ENCODE measurements at places on chromosomes 2 and 18.

DNA sequence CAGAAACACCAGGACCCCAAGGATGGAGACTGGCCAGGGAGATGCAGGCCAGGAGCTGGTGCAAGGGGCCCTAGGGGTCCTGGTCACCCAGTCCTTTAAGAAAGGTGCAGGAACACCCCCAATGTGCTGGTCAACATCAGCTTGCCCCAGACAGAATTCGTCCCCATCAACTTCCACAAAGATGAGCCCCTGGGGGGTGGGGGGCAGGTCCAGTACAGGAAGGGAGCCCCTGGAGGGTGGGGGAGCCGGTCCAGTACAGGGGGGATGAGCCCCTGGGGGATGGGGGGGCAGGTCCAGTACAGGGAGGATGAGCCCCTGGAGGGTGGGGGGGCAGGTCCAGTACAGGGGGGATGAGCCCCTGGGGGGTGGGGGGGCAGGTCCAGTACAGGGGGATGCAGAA is 160.7 kb upstream of the SALL3 start:
- DNase-seq = no peak

DNA sequence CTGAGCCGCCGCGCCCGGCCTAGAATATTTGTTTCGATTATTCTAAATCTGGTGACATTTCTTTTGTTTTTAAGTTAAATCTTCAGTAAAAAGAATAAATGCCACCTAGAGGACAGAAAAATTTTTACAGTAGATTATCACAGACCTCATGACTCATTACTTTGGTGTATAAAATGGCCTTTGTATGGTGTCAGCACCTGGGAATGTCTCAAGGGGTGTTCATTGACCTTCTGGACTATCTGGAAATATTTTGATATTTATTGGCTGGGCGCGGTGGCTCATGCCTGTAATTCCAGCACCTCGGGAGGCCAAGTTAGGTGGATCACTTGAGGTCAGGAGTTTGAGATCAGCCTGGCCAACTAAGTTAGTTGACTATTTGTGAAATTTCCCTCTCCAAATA is 30.3 kb upstream of the SLC30A6 start:
- DNase-seq = peak; percentile 10

DNA sequence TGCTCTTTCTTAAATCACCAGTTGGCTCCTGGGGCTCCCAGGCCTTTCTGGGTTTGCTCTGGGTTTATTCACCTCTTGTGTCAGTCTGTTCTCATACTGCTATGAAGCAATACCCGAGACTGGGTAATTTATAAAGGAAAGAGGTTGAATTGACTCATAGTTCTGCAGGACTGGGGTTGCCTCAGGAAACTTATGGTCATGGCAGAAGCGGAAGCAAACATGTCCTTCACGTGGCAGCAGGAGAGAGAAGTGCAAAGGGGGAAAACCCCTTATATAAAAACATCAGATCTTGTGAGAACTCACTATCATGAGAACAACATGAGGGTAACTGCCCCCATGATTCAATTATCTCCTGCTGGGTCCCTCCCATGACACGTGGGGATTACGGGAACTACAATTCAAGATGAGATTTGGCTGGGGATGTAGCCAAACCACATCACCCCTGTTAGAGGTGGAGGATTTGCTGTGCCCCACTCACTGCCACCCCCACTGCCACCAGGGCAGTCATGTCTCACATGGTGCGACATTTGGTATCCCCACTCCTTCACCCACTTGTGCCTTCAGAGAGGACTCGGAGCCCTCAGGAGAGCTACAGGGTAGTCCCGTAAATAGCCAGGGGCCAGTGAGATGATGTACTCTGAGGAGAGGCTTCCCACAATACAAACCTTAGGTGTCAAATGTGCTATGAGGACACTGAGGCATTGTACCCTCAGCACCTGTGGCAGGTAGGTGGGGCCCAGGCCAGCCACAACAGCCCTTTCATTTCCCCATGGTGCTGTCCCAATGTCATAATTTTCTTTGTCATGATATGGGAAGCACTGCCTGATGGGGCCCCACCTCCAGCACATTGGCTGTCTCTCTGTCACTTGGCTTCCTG is 35.7 kb downstream of the CDC42EP3 start:
- no peak for DNase-seq

- DNase-seq = no peak
Observed at GRCh38 chr2:219095406-219095935, 34.8 kb upstream of the IHH start.

DNA sequence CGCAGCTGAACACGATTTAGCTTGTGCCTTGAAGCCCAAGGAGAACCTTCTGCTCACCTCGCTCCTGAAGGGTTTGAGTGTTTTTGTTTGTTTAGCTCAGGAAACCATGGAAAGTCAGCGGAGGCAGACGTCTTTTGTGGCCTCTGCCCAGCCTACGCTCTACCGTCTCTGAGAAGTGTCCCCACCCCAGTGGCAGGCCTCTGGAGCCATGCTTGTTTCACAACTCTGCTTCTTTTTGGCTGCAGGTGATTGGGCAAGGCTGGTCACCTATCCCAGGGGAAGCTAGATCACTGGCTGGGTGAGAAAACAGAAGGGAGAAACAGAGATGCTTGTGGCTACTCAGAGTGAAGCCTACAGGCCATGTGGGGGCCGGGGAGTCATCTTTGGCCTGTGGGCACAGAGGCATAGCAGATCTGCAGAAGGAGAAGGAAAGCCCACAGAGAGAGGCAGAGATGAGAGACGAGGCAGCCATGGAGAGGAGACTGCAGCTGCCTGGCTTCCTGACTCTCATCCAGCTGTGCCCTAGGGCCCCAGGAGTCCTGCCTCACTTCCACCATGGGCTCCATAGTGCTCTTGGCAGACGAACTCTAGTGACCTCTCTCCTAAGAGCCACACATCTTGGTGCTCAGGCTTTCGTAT is 50.1 kb downstream of the CIB4 start:
- DNase-seq = no peak

DNA sequence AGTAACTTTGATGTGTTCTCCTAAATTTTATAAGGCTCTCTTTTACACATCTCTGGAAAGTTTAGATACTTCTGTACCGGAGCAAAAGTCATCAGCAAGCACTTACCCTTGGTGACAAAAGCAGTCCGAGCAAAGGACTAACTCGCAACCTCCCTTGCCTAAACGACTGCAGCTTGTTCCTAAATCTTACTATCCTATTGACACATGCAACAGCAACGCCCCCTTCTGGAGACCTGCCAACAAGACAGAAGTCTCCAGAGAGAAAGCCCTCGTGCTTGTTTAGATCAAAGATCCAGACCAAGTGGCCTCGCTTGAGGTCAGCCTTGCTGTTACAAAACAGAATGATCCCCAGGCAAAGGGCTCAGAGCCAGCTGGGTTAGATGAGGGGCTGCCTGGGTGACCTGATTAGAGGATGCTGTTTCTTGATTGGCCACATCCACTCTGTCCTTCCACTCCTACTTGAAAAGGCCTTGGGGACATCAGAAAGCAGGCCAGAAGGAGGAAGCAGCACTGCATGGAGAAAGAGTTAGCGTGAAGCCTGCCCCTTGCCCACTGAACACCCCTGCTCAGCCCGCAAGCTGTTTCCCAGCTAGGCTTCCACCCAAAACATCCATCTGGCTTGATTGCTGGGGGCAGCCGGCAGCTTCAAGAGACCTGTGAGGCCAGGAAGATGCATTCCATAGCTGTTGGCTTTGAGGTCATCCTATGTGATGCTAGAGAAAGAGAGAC is 94.3 kb downstream of the HNRNPLL start:
- DNase-seq = peak; percentile 70

- DNase-seq = no peak
Observed at GRCh38 chr2:30631051-30631671, 176.1 kb downstream of the CAPN13 start.

DNA sequence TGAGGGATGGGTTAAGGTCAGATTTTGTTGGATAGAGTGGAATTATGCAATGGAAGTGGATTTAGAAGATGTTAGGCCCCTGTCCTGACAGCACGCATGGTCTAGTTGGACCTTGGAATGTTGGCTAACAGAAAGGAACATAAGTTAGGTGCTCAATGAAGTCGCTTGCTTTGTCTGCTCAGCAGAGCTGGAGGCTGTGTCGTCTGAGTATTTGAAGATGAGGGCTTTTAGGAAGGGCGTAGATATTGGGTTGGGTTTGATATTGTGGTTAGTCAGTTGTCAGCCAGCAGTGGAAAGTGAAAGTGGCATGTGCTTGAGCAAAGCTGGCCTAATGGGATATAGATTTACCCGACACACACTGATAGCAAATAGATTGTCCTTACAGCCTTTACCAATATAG is 239.3 kb downstream of the PRKCE start:
- no peak for DNase-seq

- DNase-seq = no peak
Observed at GRCh38 chr2:105815401-105815800, 70.7 kb downstream of the NCK2 start.

DNA sequence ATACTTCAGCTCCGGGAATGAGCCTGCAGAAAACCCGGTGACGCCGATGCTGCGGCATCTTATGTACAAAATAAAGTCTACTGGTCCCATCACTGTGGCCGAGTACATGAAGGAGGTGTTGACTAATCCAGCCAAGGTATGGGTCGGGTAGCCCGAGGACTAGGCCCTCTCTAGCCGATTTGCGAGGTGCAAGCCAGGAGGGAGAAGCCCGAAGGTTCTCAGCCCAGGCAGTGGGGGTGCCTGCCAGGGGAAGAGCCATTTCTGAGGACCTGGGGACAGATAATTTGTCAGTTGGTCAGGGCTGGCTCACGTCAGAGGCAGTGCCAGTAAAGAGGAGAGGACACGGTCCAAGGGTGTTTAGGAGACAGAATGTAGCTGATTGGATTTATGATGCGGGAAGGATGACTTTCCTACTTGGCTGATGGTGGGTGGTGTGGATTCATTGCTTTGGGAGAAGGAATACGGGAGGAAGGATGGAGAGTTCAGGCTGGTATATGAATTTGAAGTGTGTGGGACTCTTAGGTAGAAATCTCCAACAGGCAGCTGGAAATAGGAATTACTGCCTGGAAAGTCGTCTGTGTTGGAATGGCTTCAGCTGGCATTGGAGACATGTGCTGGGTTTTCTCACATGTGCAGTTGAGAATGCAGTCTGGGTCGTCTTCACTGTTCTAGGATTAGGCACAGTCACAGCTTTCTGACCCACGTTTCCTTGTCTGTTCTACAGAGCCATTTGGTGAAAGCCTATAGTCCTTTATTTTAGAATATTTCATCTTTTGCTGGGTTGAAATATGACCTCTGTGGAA is 874 bp downstream of the NDUFAF7 start:
- DNase-seq = no peak

DNA sequence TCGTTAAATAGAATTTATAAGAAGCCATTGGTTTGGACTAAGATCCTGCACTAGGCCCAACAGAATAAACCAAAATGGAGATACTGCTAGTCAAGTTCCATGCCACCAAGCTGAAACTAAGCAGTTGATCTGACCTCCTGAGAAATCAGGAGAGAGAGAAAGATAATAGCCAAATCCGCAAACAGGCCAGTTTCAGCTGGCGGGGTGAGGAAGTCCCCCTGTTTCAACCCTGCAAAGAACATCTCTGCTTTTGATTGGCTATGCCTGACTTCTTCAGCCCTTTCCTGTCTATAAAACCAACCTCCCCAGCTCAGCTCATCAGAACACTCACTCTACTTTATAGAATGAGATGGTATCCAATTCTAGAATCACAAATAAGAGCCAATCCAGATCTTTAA is 543.3 kb upstream of the ID2 start:
- no peak for DNase-seq

DNA sequence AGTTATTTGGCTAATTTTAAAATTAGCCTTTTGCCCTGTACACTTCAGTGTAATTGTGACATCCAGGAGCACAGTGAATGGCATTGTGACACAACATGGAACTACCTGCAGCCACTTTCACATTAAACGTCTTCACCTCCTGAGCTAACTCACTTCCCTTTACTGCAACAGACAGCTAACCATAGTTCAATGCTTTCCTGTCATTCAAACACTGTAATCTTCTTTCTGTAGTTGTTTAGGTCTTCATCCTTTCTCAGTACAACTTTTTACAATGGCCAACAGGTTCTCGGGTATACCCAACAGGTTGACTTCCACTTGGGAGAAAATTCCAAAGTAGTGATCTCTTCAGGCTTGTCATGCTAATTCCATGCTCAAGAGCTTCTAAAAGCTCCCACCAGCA is 8.6 kb upstream of the AGPS start:
- no peak for DNase-seq

DNA sequence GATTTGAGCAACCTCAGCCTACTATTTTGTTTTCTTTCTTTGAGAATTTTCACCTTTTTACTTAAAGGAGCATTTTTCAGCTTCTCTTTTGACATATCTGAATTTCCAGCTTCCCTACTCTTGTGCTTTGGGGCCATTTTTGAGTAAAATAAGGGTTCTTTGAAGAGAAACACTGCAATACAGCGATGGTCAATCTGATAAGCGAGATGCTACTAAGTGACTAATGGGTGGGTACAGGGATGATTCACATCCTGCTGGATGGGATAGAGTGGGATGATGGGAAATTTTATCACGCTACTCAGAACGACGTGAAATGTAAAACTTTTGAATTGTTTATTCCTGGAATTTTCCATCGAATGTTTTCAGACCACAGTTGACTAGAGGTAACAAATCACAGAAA is 211.5 kb downstream of the TMEM247 start:
- DNase-seq = no peak

DNA sequence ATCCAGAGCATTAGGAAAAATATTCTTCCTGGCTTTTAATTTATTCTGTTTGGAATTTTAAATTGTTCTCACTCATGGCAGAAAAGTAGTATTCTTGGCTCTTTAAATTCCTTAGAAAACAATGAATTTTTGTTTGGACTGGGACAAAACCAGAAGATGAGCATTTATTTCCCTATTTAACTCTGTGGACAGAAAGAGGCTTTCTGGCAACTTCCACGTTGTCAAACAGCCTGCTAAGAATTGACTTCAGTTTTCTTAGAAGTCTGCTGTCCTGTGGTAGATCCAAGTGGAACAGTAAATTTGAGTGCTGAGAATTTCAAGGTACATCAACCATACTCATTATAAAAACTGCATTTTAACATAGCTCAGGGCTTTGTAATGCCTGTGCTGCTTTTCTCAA is 83.8 kb downstream of the MGAT5 start:
- no peak for DNase-seq

DNA sequence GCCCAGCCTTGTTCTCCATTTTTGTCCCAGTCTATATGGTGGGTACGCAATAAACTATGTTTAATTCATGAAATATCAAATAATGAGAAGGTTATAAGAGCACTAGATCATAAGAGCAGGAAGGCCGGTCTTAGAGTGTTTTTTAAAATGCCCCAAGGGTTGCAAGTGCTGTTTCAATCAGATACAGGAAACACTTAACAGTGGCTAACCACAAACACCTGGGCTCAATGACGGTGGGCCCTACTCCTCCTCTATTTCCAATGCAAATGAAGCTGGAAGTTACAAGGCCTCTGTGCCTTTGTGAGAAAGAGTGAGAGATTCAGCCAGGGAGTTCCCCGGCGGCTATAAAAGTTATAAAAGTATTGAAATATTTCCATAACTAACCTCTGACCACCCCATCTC is 18.9 kb upstream of the WDR33 start:
- no peak for DNase-seq

DNA sequence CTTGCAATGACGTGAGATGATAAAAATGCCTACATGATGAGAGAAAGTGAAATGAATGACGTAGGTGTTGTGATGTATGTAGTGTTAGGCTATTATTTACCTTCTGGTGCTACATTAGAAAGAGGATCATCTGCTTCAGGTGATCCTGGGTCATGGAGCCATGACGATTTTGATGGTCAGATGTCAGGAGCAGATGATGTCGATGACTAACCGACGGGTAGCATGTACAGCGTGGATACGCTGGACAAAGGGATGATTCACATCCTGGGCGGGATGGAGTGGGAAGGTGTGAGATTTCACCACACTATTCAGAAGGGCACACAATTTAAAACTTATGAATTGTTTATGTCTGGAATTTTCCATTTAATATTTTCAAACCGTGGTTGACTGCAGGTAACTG is 43.5 kb upstream of the ACVR1C start:
- no peak for DNase-seq

- no peak for DNase-seq
Observed at GRCh38 chr18:31835528-31836133, 75.0 kb upstream of the SLC25A52 start.

All from smooth muscle cell of the brain vasculature (primary cell).